ENCODE measurements at places on chromosomes 3 and 15. TPM values are rescaled to one million over a fixed set of nuclear protein-coding genes. Genes with fewer than 3 reads are reported as not detected.
A peak's percentile ranks its signal among the peaks of the same experiment; 100 is the strongest.

DNA sequence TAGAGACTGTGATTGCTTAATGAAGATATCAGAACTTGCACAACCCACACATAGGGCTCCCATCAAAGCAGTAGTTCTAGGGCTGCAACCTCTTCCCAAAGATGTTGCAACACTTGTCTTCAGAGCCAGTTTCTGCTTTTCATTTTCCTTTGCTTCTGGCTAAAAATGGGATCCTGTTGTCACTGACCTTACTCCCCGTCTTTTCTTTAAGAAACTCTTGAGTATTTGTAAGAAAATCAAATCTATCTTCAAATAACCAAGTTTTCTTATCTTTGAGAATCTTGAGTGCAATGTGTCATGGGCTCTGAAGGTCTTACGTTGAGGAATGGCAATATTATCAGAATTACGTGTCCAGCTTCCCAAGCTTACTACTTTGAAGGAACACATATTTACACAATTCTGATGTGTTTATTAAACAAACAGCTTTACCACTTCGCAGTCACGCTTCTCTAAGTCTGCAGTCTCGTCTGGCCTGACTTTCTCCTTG, 24.1 kb downstream of the CACNA1D start:
- DNase-seq: no peak

- DNase-seq: no peak
These were observed 736.0 kb upstream of the NR2F2 start for GRCh38 chr15:95594496-95594895.

GRCh38 chr3:85360742-85361387, 402.1 kb downstream of the CADM2 start:
- peak; percentile 60 for DNase-seq

DNA sequence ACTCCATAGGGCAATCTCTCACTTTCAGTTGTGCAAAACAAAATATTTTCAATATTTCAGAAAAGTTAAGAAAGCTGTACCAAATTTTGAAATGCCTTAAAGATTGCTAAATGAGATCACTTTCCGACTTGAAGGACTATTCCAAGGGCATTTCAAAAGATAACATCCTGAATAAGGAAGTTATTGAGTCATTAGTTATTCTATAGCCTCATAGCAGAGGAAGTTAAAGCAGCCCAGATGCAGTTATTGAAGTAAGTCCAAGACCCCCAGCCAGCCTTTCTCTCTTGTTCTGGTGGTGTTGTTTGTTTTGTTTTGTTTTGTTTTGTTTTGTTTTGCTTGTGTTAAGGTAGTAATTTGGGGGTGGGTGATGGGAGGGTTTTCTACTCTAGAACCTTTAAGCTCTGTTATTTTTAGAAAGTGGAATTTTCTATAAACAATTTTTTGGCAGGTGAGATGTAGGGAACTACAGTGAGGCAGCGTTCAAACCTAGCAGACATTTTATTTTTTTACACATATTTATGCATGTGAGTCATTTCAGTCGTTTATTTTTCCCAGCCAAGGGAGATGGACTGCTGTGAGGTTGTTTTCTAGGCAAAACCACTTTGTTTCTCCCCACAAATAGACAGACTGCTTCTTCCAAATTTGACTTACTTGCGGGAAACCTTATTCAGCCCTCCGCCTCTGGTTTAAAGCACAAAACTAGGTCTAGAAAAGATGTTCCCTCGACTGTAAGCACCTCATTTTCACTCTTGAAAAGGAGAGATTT, 216.3 kb upstream of the ARPP21 start:
- no peak for DNase-seq

DNA sequence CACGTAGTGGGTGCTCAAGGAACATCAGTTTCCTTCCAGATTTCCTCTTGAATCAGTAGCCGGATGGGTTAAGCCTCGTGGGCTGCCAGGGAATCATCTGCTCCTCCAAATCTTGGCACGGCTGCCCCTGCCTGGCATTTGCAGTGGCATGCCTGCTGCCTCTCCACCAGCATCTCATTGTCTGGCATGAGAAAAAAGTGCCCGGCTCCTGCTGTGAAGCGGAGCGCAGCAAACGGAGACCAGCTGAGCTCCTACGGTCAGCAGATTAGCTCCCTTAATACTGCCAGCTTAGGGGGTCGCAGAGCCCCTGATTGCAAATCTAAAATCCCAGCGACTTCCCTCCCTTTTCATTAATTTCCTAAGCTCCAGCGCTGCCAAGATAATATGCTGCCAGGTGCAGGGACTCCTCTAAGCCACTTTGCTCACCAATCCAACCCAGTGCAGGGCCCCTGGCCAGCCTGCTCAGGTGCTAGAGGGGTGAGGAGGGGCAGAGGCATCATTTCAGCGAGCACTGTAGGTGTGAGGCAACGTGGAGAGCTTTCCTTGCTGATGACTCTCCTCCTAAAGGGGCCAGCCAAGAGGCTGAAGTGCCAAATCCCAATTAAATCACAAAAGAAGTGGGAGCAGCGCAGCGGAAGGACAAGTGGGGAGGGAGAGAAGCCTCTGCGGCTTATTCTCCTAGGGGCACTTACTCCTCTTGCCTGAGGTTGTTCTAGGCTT, 49.6 kb upstream of the ST8SIA2 start:
- DNase-seq: no peak

GOLGA6D gene
- not detected for total RNA-seq
